Temporal lobe (tissue), 4 donors: ENCODE measurements at places on chromosomes 6 and 20. TPM values are rescaled to one million over a fixed set of nuclear protein-coding genes. Genes with fewer than 3 reads are reported as not detected.

MAS1 gene
- 0.25 TPM for total RNA-seq

WDR27 gene
- total RNA-seq: 23.1 TPM

USP49 gene
- 14.5 TPM for total RNA-seq

ACSS1 gene
- 3.9 TPM for total RNA-seq

ARMC2 gene
- total RNA-seq: 10.6 TPM

VGLL2 gene
- total RNA-seq: not detected

RAB44 gene
- under 0.01 TPM for total RNA-seq

TBC1D20 gene
- 14.0 TPM for total RNA-seq

DNAH8 gene
- under 0.01 TPM for total RNA-seq

DLL1 gene
- total RNA-seq: 9.1 TPM

ADGRF5 gene
- total RNA-seq: 7.9 TPM
